Hypothalamus (tissue), 51 donors: ENCODE measurements at places on chromosomes 12 and 14.

- DNase-seq: no peak
These were observed 9.4 kb upstream of the DACT1 start for GRCh38 chr14:58628406-58628805.

GRCh38 chr14:79284621-79285020 is 926.7 kb downstream of the DIO2 start:
- no peak for DNase-seq

DNA sequence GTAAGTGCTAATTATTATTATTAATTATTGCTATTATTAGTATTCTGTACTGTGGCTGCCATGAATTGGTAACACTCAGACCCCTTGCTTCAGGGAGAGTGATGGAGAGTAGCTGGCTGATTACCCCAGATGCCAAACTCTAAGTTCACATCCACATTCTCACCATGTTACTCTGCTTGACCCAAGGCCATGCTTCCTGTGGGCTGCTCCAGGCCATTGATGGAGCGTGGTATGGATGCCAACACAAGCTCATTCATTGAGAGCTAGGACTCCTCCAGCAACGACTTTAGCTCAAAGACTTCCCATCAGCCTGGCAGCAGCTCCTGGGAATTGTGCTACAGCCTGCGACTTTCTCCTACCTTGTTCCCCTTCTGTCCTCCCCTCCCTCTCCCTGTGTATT is 233.4 kb downstream of the MSRB3 start:
- no peak for DNase-seq

- no peak for DNase-seq
These were observed 33.8 kb downstream of the STK38L start for GRCh38 chr12:27277846-27278260.

DNA sequence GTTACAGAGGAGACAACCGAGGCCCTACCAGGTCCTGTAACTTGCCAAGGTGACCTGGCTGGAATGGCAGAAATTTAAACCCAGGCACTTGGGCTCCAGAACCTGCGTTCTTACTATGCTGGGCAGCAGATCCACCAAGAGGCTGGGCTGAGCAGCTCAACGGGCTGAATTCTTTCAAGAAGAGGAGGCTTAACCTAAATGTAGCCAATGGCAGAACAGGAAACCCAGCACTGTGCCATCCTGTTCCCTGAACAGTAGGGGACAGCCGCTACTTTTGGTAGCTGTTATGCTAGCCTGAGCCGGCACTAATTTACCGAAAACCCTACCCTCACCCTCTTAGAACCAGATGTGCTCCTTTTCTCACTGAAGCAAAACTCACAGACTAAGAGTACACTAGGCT is 86.1 kb downstream of the ACTN1 start:
- no peak for DNase-seq

DNA sequence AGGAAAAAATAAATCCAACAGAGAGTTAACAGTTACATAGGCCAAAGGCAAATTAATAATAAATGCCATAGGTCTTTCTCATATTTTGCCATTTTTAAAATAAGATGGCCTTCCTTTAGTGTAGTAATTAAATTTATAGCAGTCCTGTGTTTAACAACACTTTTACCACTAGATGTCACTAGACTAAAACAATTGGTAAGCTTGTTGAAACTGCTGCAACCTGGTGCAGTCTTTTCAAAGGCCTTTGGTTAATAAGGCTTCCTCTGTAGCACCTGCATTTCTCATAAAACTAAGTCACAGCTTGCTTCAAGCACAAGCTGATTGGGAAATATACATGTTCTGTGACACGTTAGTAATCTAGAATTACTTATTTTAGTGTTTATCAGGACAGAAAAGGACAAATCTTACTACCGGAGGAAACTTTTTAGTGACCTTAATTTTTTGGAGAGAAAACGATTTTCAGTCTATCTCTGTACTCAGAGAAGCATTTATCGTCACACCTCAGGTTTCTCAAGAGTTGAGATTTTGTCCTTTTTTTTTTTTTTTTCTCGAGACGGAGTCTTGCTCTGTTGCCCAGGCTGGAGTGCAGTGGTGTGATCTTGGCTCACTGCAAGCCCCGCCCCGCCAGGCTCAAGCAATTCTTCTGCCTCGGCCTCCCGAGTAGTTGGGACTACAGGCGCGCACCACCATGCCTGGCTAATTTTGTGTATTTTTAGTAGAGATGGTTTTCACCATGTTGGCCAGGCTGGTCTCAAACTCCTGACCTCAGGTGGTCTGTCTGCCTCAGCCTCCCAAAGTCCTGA is 20.0 kb downstream of the BORCS5 start:
- no peak for DNase-seq

- no peak for DNase-seq
These were observed 392.0 kb downstream of the RPL10L start for GRCh38 chr14:46259536-46259935.

GRCh38 chr14:105154476-105154871 is 14.1 kb downstream of the JAG2 start:
- DNase-seq: no peak

- DNase-seq: no peak
These were observed 140.0 kb upstream of the PRICKLE1 start for GRCh38 chr12:42729535-42729900.

DNA sequence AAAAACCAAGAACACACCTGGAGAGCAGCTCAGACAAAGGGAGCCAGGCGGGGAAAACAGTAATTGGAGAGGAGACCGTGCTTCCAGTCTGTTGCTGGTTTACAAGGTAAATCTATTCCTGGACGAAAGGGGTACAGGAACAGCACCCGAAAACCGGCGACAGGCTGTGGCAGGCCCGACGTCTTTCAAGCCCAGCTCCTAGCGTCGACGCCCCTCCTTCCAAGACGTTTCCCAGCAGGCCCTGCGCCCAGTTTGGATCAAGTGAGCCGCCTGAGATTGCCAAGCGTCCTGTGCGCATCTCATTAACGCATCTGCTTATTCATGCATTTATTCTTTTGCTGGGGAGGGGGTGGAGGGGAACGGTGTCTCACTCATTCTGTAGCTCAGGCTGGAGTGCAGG is 1.4 kb downstream of the C12orf56 start:
- no peak for DNase-seq

DNA sequence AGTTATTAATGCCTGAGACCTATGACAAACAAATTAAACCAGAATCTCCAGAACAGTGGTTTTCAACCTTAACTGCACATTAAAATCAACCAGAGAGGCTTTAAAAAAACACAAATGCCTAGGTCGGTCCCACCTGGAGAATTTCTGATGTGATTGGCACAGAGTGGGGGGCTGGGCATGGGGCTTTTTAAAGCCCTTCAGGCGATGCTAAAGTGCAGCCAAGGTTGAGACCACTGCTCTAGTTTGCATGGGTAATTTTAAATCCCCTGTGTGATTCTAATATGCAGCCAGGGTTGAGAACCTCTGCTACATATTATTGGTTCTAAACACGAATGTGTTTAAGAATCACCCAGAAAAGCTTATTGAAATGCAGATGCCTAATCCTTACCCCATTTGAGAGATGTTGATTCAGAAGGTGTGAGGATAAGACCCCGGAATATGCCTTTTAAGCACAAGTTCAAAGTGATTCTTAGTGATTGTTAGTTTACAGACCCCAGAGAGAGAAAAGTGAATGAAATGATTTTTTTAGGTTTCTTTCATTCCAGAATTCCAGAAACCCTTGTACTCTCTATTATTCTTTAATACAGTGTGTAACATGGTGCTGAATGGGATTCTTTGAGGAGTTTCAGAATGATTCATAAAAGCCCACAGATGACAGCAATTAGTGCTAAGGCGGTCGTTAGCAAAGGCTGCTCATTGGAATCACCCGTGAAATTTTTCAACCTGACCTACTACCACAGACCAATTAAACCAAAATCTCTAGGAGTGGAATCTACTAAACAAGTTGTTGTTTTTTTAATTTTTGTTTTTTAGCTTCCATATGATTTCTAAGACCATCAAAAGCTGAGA is 44.9 kb downstream of the LIN7A start:
- DNase-seq: no peak

DNA sequence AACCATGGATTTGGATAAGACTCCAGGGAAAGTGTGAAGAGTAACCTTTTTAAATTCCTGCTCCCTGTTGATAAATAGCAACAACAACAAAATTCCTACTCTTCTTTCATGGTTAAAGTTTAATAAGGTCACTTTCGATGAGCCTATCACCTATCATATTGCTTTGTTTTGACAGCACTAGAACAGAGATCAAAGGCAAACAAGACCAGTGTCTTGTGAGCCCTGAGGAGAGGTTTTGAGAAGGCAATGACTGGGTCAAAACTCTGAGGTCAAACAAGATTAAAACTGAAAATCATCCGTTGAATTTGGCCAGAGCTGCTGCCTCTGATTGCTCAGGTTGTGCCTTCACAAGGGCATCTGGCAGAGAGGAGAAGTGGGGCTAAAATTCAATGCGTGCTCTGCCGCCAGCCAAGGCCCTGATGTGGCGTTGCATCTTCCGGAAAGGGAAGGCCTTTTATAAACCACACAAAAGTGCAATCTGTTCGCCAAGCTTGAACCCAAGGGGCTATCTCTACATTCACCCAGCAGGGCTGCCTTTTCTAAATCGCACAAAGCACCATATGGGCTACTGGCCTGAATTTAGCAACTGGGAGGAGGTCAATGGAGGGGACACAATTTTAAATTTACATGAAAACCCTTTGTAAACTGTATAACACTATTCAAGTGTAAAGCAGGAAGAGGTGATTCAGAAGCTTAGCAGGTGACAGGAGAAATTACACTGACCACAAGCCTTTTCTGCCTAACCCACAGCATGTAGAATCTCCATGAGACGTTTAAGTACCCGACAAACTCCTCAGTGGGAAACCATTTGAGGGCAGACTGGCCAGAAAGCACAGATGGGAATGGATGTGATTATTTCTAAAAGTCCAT is 140.8 kb downstream of the DAD1 start:
- no peak for DNase-seq

DNA sequence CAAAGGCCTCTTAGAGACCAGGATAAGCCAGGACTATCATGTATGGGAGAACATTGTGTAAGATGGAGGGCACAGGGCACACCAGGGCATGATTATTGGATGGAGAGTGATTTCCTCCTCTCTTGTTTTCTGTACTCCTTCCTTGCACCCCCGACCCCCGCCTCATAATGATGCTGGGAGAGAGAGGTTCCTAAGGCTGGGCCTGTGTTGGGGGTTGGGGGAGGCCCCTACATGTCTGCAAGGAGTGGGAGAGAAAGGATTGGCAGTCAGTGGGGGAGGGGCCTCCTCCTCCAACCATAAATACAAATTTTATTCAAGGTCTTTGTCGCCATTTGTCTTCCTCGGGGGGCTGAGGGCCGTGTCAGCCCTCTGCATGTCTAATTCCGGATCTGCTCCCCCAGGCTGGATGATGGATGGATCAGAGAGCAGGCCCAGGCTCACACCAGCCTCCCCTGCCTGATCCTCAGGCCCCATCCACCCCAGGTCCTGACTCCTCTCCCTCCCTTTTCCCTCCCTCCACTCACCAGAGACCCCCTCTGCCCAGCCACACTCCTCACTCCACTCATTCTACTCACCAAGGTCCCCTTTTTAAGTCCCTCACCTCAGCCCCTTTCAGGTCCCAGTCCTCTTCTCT is 2.0 kb upstream of the C1QL4 start:
- no peak for DNase-seq

DNA sequence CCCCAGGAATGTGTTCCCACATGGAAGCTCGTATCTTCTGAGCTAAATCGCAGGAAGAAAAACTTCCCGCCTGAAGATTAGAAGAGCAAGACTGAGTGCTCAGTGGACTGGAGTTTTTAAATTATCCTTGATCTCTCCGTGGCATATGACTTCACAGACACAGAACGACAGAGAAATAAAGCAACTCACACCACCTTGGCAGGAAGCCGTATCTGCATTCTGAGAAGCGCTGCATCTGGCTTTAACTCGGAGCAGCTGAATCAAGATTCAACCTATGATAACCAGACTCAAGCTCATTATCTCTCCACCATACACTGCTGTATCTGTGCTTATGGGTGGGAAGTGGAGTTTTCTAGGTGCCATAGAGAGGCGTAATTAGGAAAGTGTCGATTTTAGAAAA is 1482.7 kb downstream of the AACS start:
- no peak for DNase-seq

GRCh38 chr12:23686095-23686494 is 263.4 kb downstream of the SOX5 start:
- no peak for DNase-seq

- no peak for DNase-seq
These were observed 28.3 kb upstream of the ZFP36L1 start for GRCh38 chr14:68820999-68821683.

DNA sequence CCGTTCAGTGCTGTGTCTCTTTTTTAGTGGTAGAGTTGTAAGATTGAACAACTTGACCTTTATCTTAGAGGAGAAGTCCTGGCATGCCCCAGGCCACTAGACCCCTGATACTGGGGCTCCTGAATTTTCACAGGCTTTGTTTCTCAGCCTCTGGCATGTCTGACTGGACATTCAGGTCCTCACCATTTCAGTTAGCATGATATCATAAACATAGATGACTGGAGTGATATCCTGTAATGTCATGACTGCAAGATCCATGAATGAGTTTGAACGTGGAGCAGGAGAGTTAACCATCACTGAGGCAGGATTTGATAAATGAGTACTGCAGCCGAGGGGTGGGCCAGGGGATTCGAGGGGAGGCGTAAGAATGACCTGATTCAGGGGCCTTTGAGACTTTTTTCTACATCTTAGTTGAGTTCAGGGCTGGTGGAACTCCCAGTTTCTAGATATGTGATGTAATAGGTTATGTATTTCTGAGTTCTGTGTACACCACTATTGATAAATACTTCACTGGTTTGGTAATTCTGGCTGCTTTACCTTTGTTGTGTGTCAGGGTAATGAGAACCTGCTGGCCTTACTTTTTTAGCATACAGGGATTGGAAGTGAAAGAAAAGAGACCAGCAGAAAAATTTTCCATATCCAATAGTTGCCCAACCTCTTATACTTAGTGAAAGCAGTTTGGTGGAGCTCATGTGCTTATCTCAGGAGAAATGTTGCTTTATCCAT is 217.0 kb downstream of the SYNE2 start:
- DNase-seq: no peak

- no peak for DNase-seq
These were observed 1.2 kb downstream of the CFL2 start for GRCh38 chr14:34713122-34713680.

DNA sequence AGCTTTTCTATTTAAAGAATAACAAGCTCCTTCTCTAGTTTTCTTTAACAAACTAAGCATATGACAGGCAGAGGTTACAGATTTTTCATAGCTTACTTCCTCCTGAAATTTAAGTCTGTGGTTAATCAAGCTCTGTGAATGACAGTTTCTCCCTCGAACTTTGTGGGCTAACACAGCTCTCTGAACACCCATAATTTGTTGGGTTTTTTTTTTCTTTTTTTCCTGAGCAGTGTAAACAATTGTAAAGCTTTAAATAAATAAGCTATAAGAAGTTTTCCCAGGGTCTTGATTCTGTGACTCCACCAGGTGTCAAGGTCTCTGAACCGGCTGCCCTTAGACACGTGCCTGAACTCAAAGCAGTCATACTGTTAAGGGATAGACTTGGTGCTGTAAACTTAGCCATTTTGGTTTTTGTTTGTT is 128.1 kb upstream of the AMIGO2 start:
- no peak for DNase-seq

DNA sequence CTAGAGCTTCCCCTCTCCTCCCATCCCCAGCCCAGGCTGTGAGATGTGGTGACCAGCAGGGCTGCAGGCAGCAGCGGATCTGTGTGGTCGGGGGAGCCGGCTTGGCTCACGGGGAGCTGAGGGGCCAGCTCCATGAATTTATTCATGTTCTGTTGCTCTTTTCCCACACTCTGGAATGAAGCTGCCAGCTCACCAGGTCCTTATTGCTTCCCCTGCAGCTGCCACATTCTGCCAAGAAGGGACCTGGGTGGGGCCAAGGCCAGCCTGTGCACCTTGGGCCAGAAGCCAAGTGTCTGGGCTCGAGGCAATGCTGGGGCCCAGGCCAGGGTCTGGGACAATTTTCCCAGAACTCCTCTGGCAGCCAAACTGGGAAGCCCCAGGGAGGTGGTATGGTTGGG is 2.5 kb upstream of the C1QL4 start:
- no peak for DNase-seq
